ENCODE measurements at places on chromosomes 2 and 18. TPM values are rescaled to one million over a fixed set of nuclear protein-coding genes. Genes with fewer than 3 reads are reported as not detected.

The CYTIP gene
- polyA plus RNA-seq, result 1.8 TPM

The TBR1 gene
- polyA plus RNA-seq, result not detected

DNA sequence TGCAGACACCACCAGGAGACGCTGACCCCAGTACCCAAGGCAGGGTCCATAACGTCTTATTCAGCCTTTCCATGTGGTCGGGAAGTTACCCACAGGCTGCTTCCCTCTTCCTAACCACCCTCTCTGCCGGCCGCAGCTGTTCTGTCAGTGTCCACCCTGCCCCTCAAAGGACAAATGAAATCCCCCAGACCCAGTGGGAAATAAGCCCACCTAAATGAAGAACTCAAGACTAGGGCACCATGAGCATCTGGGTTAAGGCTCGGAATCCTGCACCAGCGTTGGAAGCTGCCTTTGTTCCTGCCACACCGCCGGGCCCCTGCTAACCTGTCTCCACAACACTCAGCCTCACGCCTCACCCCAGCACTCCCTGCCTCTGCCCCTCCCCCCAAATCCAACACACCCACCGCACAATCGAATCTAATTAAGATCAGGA lies 21.7 kb downstream of the BCL11A start:
- no peak for DNase-seq

DNA sequence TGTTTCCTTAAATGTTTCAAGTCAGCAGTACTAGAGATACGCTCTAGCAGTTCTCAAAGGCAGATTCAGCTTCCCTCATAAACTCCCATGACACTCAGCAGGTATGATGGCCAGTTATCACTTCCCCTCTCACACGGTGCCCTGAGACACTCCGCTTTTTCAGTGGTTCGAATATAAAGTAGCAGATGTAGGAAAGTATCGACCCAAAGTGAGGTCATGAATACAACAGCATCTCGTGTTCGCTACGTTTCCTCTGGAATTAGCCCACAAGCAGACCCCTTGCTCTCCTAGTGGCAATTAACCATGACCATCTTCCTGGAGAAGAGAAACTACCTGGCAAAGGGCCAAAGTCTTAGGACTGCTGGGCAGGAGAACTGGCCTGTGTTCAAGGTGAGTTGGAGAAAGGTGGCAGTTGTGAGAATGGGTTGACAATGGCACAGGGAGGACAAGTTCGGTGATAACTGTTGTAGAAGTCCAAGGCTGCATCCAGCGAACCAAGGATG lies 9.3 kb upstream of the AGBL5 start:
- DNase-seq, result no peak

DNA sequence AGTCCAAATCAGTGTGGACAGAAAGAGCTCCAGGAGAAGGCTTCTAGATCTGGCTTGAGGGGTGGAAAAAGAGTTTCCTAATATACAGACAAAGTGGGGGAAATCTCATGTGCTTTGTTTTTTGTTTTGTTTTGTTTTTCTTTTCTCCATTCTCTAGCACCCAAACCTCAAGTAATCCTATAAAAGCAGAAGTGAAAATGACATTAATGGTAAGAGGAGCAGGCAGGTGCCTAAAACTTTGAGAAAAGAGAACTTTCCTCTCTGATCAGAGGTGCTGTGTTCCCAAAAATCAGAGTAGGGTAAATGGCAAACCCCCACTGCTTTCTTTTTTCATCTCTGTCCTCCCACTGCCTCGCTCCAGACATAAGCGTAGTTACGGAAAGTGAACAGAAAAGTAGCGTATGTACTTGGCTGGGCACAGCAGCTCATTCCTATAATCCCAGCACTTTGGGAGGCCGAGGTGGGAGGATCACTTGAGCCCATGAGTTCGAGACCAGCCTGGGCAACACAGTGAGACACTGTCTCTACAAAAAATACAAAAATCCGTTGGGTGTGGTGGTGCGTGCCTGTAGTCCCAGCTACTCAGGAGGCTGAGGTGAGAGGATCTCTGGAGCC lies 77.8 kb downstream of the FAM161A start:
- no peak for DNase-seq

DNA sequence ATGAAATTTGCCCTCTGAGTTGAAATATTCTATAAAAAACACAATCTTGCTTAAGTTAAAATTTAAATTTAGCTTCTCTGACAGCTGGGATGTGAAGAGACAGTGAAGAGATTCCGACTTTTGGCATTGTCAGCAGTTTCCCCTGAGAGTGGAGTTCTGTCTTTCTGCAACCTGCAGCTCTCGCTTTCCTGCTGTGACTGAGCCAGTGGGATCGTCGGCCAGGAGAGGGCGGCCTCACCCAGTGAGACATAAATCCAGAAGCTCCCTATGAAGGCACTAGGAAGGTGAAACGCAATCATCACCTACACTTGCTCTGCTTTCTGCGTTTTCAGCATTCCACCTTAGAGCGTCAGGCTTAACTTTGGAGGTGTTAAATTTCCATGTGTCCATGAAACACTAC lies 75.4 kb upstream of the HNMT start:
- DNase-seq, result peak; percentile 40

DNA sequence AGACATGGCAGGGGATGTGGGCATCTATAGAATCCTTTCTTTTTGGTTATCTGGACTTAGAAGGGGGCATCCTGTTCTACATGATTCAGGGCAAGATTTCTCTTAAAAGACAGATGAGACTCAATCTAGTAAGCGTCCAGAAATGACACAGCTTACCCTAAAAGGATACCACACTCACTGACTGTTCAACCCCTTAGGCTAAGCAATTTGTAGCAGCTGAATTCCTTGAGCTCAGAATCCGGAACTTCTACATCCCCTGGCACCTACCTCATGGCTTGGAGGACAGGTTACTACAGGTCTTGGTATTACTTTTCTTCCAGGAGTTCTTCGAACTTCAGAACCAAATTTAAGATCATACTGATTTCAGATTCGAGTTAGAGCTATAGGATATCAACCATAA lies 138.4 kb downstream of the LAMA3 start:
- no peak for DNase-seq

All from liver (tissue), 10 donors.